ENCODE measurements at places on chromosomes 12 and 14. TPM values are rescaled to one million over a fixed set of nuclear protein-coding genes. Genes with fewer than 3 reads are reported as not detected.

Gene MYL2
- 6.4 TPM for polyA plus RNA-seq

GRCh38 chr12:116060764-116061163 lies 216.7 kb downstream of the MED13L start:
- DNase-seq: no peak

- DNase-seq: no peak
Observed at GRCh38 chr12:90254796-90255195, 546.2 kb upstream of the ATP2B1 start.

Gene GPR162
- 22.1 TPM for polyA plus RNA-seq

DNA sequence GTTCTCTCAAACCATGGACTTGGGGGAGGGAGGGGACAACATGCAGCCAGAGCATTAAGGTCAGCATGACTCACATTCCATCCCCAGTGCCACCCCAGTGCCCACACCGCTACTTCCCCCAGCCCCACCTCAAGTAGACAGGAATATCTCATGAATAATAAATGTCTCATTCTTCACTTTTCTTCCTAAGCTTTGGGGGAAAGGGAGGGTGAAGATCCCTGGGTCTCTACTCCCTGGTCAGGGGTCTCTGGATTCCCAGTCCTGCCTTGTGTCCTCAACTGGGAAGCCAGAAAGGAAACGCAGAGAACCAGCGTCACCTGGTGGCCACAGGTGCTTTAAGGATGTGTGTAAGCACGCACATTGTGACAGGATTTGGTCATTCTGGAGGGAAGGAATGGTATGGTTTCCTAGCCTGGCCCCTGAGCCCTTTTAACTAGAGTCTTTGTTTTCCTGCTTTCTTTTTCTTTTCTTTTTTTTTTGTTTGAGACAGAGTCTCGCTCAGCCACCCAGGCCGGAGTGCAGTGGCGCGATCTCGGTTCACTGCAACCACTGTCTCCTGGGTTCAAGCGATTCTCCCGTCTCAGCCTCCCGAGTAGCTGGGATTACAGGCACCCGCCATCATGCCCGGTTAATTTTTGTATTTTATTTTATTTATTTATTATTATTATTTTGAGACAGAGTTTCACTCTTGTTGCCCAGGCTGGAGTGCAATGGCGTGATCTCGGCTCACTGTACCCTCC lies 3.4 kb downstream of the GPR84 start:
- DNase-seq: no peak

- DNase-seq: no peak
Observed at GRCh38 chr14:89903340-89903952, 51.1 kb downstream of the EFCAB11 start.

GRCh38 chr12:49626169-49626835 lies 2.9 kb downstream of the PRPF40B start:
- no peak for DNase-seq

DNA sequence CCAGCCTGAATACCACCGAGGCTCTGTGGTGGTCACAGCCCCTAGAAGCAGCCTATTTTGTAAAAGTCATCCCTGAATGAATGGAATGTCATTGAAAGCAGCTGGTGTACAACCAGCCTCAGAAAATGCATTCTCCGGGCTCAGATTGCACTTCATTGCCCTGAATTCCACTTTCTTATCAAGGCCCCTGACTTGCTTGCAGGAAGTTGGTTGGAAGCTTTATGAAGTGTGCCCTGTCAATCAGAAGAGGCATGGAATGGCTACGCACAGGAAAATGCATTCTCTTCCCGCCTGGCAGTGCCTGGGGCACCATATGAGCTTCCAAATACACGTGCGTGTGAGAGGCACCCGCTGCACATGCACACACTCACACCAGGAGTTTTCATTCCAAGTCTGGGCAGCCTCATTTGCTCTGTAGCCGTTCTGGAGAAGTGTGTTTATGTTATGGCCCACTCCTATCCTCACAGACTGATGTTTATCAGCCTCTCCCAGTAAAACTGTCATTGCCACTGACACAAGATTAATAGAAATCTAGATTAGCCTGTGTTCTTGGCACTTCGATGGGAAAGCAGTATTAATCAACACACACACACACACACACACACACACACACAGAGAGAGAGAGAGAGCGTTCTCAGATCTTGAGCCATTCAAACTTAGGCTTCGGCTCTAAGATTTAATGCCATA lies 63.9 kb downstream of the NUAK1 start:
- peak; percentile 68 for DNase-seq

GRCh38 chr12:80419644-80420043 lies 24.4 kb upstream of the PTPRQ start:
- no peak for DNase-seq

Gene PPM1A
- polyA plus RNA-seq: 82.8 TPM

- DNase-seq: no peak
Observed at GRCh38 chr14:35297706-35298105, 5.5 kb downstream of the PSMA6 start.

- DNase-seq: no peak
Observed at GRCh38 chr12:82873951-82874350, 187.2 kb downstream of the TMTC2 start.

Gene IL31
- not detected for polyA plus RNA-seq

- no peak for DNase-seq
Observed at GRCh38 chr12:132133952-132134652, 10.0 kb downstream of the DDX51 start.

Gene SLC38A4
- polyA plus RNA-seq: 18.2 TPM

Gene METTL3
- polyA plus RNA-seq: 99.6 TPM

DNA sequence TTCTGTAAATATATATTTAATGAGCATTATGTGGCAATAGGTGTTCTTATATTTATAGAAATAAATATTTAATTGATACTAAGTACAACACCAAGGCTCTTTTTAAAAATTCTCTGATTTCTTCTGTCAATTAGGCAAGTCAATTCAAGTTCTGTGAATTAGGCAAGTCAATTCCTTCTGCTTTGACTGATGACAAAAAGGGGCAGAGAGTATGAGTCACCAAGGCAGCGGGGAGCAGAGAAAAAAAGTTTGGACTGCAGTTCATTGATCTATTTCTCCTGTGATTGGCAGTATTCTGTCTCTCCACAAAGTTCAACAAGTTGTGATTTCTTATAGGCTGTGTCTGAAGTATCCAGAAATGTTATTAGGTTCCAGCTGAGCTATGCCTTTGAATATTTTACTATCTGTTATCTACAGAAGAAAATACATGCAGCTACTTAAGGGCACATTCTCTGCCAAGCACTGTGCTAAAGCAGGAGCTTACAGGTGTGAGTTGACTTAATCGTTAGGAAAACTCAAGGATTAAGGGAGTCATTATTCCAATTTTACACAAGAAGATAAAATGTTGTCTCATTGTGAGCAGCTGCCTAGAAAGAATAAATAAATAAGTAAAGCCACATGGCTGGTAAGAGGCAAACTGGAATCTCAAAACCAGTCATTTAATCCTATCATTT lies 206.4 kb upstream of the ALG10B start:
- no peak for DNase-seq

Gene GXYLT1
- 29.0 TPM for polyA plus RNA-seq

DNA sequence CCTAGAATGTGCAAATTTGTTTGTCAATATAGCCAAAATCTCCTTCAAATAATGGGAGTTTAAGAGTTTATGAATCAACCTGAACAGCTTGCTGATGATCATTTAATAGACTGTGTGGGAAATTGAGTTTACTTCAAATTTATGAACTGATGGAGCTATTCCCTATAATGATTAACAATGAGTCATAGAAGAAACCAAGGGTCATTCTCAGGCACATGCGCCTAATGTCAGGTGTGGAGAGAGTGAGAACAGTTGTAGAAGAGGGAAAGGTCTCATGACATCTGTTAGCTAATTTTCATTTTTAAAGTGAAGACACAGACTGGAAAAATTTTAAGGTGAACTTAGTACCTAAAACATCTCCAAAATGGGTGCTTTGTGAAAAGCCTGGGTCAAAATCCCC lies 191.8 kb downstream of the BMP4 start:
- no peak for DNase-seq

DNA sequence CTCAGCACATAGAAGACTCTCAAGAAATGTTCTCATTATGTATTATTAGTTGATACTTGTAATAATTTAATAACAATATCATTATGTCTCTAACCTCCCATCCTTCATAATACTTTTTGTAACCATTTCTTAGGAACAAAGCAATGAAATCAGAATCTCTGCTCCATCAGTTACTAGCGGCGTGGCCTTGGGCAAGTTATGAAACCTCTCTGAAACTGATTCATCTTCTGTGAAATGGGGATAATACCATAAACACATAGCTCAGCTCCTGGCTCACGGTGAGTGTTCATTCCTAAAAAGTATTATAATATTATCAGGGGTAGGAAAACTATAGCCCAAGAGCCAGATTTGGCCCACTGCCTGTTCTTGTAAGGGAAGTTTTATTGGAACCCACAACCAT lies 11.4 kb upstream of the CMKLR1 start:
- DNase-seq: no peak

GRCh38 chr14:36161776-36162175 lies 14.7 kb downstream of the PTCSC3 start:
- no peak for DNase-seq

DNA sequence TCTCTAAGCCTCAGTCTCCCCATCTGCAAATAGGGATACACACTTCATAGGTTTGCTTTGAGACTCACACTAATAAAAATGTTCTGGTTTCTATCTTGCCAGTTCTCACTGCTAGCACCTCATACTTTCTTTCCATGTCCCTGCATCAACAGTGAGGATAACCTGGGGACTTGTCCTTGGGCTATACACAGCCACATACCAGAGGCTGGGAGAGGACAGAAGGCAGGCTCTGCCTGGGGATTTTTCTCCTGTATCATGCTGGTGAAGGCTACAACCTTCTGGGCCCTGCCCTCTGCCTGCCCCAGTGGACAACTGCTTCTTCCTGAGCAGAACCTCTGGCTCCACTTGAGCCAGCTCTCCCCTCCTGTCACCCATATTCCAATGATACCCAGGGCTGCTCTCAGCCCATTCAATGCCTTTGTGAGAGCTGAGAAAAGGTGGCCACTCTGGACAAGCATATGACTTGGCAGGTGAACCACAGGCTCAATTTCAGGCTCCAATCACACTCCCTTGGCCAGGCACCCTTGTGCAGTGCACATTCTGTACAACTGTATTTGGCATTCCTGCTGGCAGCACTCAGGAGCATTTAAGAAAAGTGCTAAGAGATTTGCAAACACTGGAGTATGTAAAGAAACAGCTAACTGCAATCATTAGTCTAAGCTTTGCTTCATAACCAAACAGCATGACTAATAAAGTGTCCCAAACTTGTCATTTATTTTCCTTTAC lies 135.8 kb upstream of the VRK1 start:
- DNase-seq: no peak

DNA sequence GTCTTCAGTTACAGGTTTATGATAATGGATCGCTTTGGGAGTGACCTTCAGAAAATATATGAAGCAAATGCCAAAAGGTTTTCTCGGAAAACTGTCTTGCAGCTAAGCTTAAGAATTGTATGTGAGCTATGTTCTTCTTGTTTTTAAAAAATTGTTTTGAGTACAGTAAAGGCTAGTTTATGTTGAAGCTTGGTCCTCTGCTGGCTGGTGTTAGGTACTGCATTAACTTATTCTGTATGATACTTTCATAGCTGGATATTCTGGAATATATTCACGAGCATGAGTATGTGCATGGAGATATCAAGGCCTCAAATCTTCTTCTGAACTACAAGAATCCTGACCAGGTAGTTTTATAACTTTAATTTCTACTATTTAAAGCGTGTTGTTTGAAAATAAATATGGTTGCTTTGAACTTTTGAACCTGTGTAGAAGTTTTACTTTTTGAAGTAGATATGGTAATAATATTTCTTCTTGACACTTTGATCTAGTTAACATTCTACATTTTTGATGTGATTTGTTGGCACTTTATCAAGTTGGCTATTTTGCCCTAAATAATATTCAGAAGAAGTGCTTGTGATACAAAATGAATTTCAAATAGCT lies 55.7 kb downstream of the VRK1 start:
- no peak for DNase-seq

- DNase-seq: peak; percentile 40
Observed at GRCh38 chr14:24436355-24437019, 6.1 kb downstream of the SDR39U1 start.

GRCh38 chr14:52072266-52072780 lies 3.5 kb upstream of the NID2 start:
- DNase-seq: no peak

All from right renal cortex interstitium (tissue), 3 donors.